ENCODE measurements at places on chromosomes 1 and 21. TPM values are rescaled to one million over a fixed set of nuclear protein-coding genes. Genes with fewer than 3 reads are reported as not detected.
A peak's percentile ranks its signal among the peaks of the same experiment; 100 is the strongest.

DNA sequence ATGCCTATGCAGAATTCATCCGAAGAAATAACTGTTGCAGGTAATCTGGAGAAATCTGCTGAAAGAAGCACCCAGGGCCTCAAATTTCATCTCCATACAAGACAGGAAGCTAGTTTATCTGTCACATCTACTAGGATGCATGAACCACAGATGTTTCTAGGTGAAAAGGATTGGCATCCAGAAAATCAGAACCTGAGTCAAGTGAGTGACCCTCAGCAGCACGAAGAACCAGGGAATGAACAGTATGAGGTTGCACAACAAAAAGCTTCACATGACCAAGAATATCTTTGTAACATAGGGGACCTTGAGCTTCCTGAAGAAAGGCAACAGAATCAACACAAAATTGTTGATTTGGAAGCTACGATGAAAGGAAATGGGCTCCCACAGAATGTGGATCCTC lies 24.0 kb upstream of the PLEKHM2 start:
- no peaks in the 10 kb centered on the region for H3K4me1 ChIP-seq
- no peak for DNase-seq
- no peak overlapping the region for H3K4me3 ChIP-seq
- no peaks in the 10 kb centered on the region for H3K27me3 ChIP-seq
- no peak overlapping the region for H3K27ac ChIP-seq
- H3K36me3 ChIP-seq = no peaks in the 10 kb centered on the region

DNA sequence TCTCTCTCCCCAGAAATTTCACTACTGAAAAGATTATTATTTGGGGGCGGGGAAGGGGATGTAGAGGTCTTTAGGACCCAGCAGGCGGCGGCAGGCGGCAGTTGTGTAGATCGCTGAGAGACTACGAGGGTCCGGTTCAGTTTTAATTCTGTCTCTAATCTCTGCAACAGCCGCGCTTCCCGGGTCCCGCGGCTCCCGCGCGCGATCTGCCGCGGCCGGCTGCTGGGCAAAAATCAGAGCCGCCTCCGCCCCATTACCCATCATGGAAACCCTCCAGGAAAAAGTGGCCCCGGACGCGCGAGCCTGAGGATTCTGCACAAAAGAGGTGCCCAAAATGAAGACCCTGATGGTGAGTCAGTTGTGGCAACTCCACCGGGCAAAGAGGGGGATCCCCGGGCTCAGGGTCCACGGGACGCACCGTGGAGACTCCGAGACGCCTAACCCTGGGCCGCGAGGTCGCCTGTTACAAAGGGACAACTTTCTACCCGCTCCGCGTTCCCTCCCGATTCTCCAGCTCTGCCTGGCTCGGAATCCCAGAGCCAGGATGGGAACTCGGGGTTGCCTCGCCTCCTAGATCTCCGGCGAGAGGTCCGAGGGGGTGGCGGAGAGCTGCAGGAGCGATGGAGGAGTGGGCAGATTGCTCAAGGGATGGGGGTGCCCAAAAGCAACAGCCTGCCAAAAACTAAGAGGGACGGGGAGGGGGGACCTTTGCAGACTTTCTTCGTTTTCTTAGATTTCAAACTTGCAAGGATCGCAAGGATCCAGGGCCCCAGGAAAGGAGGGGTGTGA lies at the start of gene ST6GALNAC5:
Gene ST6GALNAC5 (plus strand): TSS at position 139 of the 789 bp plus-strand sequence.
- peak; percentile 73 for DNase-seq
- no peak within 1 kb of the TSS for H3K27ac ChIP-seq
- no peaks in the 10 kb centered on the region for H3K36me3 ChIP-seq
- no peaks in the 10 kb centered on the region for H3K27me3 ChIP-seq

DNA sequence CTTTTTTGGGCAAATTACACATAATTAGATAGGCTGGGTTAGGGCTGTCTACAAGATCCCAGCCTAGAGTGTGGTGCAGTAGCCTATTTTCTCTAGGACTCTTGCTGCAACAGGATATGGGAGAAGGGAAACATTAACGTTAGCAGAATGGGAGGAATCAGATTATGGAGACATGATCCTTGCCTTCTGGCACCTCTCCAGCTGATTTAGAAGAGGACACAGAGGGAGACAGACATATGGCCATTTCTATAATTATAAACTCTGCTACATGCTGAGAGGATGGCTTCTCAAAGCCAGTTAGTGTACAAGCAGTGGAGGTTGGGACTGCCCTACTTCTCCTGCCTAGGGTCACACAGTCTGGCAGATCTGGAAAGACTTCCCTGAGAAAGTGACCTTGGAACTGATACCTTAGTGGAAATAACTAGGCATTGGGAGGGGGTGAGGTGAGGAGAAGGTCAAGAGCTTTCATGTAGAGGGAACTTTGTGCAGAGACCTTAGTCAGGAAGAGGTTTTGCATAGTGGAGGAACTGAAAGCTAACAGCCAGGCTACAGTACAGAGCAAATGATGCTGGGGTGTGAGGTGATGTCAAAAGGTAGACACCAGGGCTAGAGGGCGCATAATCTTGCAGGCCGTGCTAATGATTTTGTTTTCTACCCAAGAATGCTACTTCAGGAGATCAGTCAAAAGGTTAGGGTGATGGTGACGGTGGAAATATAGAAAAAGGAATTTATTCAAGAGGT lies 1.2 kb upstream of the CD1D start:
- H3K27ac ChIP-seq = no peak overlapping the region
- H3K27me3 ChIP-seq = no peaks in the 10 kb centered on the region
- no peaks in the 10 kb centered on the region for H3K36me3 ChIP-seq
- H3K4me1 ChIP-seq = no peaks in the 10 kb centered on the region
- no peak for DNase-seq

Gene PTP4A2
- total RNA-seq = 137 TPM

Gene NBPF4
- 2.5 TPM for total RNA-seq

GRCh38 chr1:95503278-95504030 lies 269.4 kb downstream of the RWDD3 start:
- no peaks in the 10 kb centered on the region for H3K27me3 ChIP-seq
- no peak overlapping the region for H3K27ac ChIP-seq
- no peaks in the 10 kb centered on the region for H3K36me3 ChIP-seq
- no peak for DNase-seq
- no peaks in the 10 kb centered on the region for H3K4me1 ChIP-seq

Gene NT5C1A
- total RNA-seq = 3.2 TPM

GRCh38 chr21:18831942-18832676 lies 428.5 kb upstream of the TMPRSS15 start:
- no peak overlapping the region for H3K4me3 ChIP-seq
- no peak for DNase-seq
- no peaks in the 10 kb centered on the region for H3K27me3 ChIP-seq
- no peaks in the 10 kb centered on the region for H3K4me1 ChIP-seq
- no peaks in the 10 kb centered on the region for H3K36me3 ChIP-seq

Gene TMPRSS3
- 0.56 TPM for total RNA-seq

Gene OR2M7
- not detected for total RNA-seq

Measured in testis (tissue), 5 donors.